ENCODE measurements at places on chromosomes 3 and 15.

DNA sequence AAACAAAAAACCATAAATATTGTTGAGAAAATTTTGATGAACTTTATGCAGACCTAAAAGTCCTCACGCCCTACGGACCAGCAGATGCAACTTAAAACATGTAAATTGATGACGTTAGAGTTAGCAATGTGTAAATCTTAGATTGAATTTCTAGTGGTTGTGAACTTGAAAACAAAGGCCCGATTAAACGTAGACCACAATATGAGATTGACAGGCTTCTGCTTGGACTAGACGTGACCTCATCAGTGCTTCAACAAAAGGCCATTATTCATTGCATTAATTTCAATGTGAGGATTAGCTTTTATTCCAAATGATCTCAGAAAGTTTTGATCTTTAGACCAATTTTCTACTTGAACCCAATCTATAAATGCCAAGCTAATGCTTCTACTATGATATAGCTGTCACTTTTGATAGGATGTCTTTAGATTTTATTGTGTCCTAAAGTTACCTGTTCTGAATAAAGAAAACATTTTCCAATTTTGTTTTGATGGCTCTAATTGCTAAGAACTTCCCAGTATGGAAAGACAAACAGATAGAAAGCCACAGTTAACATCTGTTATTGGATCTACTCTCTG lies 55.4 kb upstream of the SPPL2A start:
- DNase-seq = no peak

- no peak for DNase-seq
These were observed 3.4 kb downstream of the SNX33 start for GRCh38 chr15:75650908-75651809.

DNA sequence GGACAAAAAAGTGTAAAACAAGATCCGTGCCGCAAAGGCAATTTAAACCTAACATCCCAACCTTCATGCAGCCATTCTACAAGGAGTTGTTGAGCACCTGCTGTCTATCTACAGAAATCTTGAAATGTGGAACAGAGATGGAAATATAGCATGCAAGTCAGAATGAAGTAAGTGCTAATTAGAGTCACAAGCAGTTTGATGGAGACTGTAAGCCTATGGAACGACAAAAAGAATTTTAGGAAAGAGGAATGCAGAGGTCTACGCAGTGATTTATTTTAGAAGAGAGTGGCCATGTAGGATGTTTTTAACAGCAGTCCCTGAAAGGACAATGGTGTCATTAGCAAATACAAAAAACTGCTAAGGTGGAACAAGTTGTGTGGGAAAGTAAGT lies 851 bp upstream of the DCBLD2 start:
- DNase-seq = no peak

DNA sequence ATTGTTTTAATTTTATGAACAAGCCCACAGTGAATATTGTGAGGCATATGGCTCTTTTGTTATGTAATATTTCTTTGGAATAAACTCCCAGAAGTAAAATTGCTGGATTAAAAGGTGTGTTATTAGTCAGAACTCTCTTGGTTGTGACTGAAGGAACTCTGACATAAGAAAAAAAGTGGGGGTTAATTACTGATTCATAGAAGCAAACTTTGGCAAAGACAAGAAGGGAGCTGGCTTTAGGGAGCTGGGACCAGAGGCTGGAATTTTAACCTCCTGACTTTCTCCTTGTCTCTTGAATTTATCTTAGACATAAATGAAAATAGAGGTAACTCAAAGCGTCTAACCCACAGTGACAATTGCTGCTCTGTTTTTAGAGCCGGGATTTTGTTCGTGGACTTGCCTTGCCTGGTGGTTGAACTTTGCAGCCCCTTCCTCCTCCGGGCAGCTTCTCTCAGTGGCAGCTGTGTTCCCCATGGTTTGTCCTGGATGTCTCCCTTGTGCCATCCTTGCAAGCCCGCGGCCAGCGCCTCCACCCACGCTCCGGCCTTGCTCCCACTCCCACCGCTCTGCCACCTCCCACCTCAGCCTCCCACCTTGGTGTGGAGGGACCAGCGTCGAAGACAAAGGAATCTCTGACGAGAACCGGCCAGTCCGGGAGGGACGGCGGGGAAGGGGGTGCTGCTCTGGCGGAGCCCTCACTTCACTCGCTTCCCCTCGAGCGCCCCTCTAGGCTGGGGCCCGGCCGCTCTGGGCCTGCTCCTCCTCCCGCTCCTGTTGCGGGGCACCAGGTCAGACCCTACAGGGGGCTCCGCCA lies 28.0 kb downstream of the ARHGAP31 start:
- DNase-seq = peak; percentile 8

- DNase-seq = no peak
These were observed 221.9 kb upstream of the TOPAZ1 start for GRCh38 chr3:44019736-44020135.

GRCh38 chr3:26308454-26308853 lies 314.1 kb upstream of the LRRC3B start:
- no peak for DNase-seq
